ENCODE measurements at places on chromosomes 13 and 19. TPM values are rescaled to one million over a fixed set of nuclear protein-coding genes. Genes with fewer than 3 reads are reported as not detected.

The PSG2 gene
- total RNA-seq, result 0.50 TPM

The ZNF575 gene
- total RNA-seq, result 0.29 TPM

The LGI4 gene
- total RNA-seq, result 0.29 TPM

The PCCA gene
- 34.7 TPM for total RNA-seq

The ZNF701 gene
- 14.1 TPM for total RNA-seq

The TRIP10 gene
- total RNA-seq, result 57.6 TPM

The OR7A5 gene
- not detected for total RNA-seq

The ZNF835 gene
- 1.2 TPM for total RNA-seq

The CACNG7 gene
- total RNA-seq, result 2.6 TPM

The NDUFB7 gene
- total RNA-seq, result 188 TPM
